ENCODE measurements at places on chromosomes 12 and 14. TPM values are rescaled to one million over a fixed set of nuclear protein-coding genes. Genes with fewer than 3 reads are reported as not detected.

TSHR gene
- total RNA-seq = not detected

DNA sequence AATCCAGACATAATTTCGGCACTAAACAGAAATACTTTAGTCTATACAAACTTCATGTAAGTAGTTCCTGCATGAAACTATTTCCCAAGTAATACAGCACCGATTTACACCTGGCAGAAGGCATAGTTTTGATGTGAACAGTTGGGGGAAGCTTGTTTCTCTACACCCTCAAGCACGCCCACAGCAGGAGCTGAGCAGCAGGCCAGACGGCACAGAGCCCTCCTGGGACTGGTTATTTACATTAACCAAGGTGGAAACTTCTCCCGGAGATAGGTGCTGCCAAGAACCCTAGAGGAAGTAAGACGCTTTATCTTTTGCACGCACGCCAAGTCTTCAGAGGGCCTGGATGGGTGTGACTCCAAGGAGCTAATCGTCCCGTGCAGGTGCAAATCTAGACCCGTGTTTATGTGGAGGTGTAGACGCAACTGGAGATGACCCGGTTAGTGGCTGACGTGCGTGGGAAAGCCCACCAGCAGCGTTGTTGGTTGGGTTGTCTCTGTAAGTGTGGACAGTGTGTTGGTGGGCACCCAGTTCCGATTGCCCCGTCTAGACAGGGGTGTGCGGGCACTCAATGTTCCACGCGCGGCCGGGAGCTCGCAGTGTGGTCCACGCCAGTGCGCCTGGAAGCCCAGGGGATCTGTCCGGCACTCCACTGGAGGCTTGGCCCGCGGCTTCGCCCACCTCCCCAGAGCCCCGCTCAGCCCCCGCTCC, 767 bp upstream of the TCP11L2 start:
- H3K36me3 ChIP-seq = no peaks in the 10 kb centered on the region
- peak; percentile 92 for DNase-seq
- H3K27ac ChIP-seq = peak overlapping the region; percentile 5
- H3K4me1 ChIP-seq = peaks cover 3% of the 10 kb centered on the region
- peak overlapping the region; percentile 83 for H3K4me3 ChIP-seq

FITM1 gene
- total RNA-seq = 0.82 TPM

DNA sequence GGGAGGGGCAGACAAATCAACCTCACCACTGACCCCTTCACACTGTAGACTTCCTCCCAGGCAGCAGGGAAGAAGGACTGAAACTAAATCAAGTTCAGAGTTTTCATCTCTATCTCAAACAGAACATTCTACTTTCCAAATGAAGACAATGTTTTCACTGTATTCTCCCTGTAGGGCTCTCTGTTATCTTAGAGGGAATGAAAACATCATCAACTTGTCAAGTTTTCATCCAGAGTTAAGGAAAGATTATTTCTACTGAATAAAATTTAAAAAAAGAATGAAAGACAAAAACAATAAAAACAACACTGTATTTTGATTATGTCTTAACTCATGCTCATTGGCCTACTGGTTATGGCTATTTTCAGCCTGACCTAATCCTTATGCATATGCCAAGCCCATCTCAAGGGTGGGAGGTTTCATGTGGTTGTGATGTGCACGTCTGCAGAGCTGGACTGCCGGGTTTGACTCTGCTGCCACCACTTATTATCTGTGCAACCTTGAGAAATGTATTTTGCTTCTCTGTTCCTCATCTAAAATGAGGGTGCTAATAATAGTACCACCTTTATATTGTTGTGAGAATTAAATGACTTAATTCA, 152.0 kb upstream of the AVPR1A start:
- no peak overlapping the region for H3K27ac ChIP-seq
- H3K4me3 ChIP-seq = no peak overlapping the region
- no peak for DNase-seq
- no peaks in the 10 kb centered on the region for H3K4me1 ChIP-seq

GRCh38 chr12:123945287-123946151, 27.1 kb downstream of the CCDC92 start:
- H3K4me1 ChIP-seq = no peaks in the 10 kb centered on the region
- H3K27me3 ChIP-seq = no peaks in the 10 kb centered on the region
- H3K36me3 ChIP-seq = peaks cover 44% of the 10 kb centered on the region
- DNase-seq = peak; percentile 48

GRCh38 chr12:15662303-15662980, 126.7 kb downstream of the EPS8 start:
- H3K4me1 ChIP-seq = no peaks in the 10 kb centered on the region

SLC35F4 gene
- total RNA-seq = not detected

KRT79 gene
- not detected for total RNA-seq

KRT73 gene
- not detected for total RNA-seq

GRCh38 chr12:57568838-57569237, 19.0 kb downstream of the KIF5A start:
- no peak overlapping the region for H3K4me3 ChIP-seq
- H3K4me1 ChIP-seq = no peaks in the 10 kb centered on the region
- H3K36me3 ChIP-seq = no peaks in the 10 kb centered on the region
- DNase-seq = no peak

- no peak for DNase-seq
- no peaks in the 10 kb centered on the region for H3K4me1 ChIP-seq
- peaks cover under 1% of the 10 kb centered on the region for H3K27me3 ChIP-seq
- H3K36me3 ChIP-seq = no peaks in the 10 kb centered on the region
These were observed 4.7 kb upstream of the ZNF384 start for GRCh38 chr12:6693832-6694355.

DNA sequence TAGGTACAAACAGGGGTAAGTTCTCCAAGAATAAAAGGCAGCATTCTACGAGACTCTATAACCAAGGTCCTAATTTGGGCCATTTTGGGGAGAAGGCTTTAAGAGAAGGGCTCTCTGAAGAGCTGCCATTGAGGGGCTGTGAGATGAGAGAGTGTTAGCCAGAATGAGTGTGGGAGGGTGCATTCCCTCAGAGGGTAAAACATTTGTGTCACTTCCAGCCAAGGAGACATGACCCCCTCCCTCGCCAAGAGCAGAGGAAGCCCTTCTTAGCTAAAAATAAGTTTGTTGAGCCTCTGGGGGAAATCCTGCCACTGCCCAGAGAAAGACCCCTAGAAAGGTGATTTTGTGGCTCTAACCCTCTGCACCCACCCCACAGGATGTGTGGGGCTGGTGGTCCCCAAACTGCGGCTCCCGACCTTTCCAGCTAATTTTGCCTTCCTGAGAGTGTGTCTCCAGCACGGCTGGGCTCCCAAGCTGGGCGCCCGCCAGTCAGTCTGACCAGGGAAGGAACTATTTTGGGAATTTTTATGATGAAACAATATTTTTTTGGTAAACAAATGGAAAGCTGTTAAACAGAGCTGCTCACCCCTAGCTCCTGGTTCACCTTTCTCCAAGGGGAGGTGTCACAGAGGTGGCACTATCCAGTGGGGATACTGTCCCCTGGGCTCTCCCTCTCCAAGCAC, 65.9 kb upstream of the JDP2 start:
- no peaks in the 10 kb centered on the region for H3K36me3 ChIP-seq
- no peak for DNase-seq
- peaks cover 77% of the 10 kb centered on the region for H3K27me3 ChIP-seq
- H3K27ac ChIP-seq = no peak overlapping the region
- no peaks in the 10 kb centered on the region for H3K4me1 ChIP-seq
- H3K4me3 ChIP-seq = no peak overlapping the region

- no peaks in the 10 kb centered on the region for H3K4me1 ChIP-seq
- H3K36me3 ChIP-seq = no peaks in the 10 kb centered on the region
- no peak overlapping the region for H3K4me3 ChIP-seq
- H3K27ac ChIP-seq = no peak overlapping the region
These were observed 10.5 kb upstream of the KRT73 start for GRCh38 chr12:52628841-52629240.

DNA sequence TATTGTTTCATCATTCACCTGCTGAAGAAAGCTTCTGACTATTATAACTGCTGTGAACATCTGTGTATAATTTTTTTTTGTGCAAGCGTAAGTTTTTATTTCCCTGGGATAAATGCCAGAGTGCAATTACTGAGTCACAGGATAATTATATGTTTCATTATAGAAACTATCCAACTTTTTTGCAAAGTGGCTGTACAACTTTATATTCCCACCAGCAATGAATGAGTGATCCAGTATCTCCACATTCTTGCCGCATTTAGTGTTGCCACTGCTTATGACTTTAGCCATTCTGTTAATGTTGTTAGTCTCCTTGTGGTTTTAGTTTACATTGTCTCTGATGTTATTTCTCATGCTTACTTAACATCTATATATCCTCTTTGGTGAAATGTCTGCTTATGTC, 88.1 kb upstream of the CCDC175 start:
- no peaks in the 10 kb centered on the region for H3K4me1 ChIP-seq
- no peaks in the 10 kb centered on the region for H3K27me3 ChIP-seq
- no peak overlapping the region for H3K27ac ChIP-seq
- DNase-seq = no peak
- no peak overlapping the region for H3K4me3 ChIP-seq

ESR2 gene
- 0.20 TPM for total RNA-seq

GRCh38 chr12:132886529-132887477, 602 bp downstream of the CHFR start:
- no peaks in the 10 kb centered on the region for H3K27me3 ChIP-seq
- H3K27ac ChIP-seq = no peak overlapping the region
- no peaks in the 10 kb centered on the region for H3K4me1 ChIP-seq

DNA sequence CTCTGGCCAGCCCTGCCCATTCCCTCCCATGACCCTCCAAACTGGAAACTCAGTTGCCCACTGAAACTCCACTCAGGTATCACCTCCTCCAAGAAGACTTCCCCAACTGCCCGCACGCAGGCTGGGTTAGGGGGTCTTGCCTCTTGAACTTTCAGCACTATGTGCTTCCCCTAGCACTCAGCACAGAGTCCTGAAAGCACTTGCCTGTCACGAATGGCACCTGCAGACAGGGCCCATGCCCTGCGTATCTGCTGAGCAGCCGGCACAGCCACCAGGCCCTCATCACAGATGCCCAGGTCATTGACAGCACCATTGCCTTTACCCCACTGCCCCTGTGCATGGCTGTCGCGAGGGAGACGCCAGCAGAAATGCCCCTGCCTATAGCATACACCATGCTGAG, 11.2 kb downstream of the CCDC88C start:
- H3K27ac ChIP-seq = no peak overlapping the region
- peaks cover 11% of the 10 kb centered on the region for H3K36me3 ChIP-seq
- H3K4me3 ChIP-seq = no peak overlapping the region
- no peaks in the 10 kb centered on the region for H3K27me3 ChIP-seq

DNA sequence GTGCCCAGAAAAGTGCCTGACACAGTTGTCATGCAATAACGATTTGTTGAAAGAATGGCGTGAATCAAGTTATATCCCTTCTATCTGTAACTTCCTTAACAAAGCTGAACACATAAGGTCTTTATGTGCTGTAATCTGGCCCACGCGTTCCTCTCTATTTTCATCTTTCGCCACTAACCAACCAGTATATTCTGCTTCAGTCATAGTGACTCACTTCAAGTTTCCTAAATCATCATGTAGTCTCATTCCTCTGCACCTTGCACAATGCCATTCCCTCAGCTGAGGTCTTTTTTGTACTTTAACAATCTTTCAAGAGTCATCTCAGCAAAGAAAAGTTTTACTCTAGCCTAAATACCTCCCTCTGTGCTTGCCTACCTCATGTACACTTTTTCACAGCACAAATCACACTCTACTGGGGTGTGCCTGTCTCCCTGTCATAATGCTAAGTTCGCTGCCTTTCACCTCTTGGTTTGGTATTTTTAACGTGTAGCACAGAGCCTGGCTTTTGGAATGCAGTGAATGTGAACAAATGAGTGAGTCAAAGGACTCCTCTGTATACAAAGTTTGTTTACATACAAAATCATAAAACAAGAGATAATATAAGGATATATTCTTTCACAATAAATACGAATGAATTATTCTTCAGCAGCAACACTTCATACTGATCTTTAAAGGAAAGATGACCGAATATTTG, 2.9 kb upstream of the CMAS start:
- H3K36me3 ChIP-seq = no peaks in the 10 kb centered on the region
- peaks cover 29% of the 10 kb centered on the region for H3K27me3 ChIP-seq
- DNase-seq = no peak
- H3K4me3 ChIP-seq = no peak overlapping the region
- no peak overlapping the region for H3K27ac ChIP-seq

TAS2R50 gene
- total RNA-seq = 1.1 TPM

FCF1 gene
- total RNA-seq = 71.3 TPM

- no peak overlapping the region for H3K4me3 ChIP-seq
- DNase-seq = peak; percentile 58
- H3K36me3 ChIP-seq = peaks cover 21% of the 10 kb centered on the region
- H3K27me3 ChIP-seq = no peaks in the 10 kb centered on the region
- H3K27ac ChIP-seq = no peak overlapping the region
These were observed 10.2 kb downstream of the SPRYD3 start for GRCh38 chr12:53068811-53069585.

DNA sequence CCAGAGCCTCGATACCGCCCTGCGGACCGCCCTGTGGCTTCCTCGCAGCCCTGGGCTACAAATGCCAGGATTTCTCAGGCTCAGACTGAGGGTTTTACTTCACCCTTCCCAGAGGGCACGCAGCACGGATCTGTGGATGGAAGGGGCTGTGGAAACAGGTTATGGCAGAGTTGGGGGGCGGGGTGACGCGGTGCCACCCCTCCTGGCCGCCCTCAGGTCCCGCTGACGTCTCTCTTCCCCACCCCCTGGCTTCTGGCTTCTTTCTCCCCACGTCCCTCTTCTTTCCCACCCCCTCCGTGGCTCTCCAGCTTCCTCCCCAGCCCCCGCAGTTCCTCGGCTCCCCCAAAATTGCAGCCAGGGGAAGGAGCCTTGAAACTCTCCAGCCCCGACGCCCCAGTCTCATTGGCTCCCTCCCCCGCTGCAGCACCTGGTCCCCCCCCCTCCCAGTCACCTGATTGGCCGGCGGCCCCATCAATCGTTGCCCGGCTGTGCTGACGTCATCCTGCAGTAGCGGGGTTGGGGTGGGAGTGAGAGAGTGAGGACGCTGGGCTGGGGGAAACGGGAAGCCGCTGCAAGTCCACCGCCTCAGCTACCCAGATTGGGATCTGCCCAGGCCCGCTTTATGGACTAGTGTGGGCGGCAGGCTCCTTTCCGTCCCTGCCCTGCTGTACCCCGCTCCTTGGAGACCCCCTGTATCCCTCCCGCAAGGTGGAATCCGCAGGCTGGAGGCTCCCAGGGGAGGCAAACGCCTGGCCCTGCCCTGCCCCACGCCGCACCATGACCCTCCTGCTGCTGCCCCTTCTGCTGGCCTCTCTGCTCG, at the start of gene CLSTN3:
CLSTN3 (plus strand) TSS at position 500 of the 820 bp plus-strand sequence; CDS start at position 778, 278 bp downstream.
- peak within 1 kb of the TSS; percentile 88 for H3K4me3 ChIP-seq
- H3K27me3 ChIP-seq = no peaks in the 10 kb centered on the region
- peaks cover 5% of the 10 kb centered on the region for H3K36me3 ChIP-seq
- peak within 1 kb of the TSS; percentile 22 for H3K27ac ChIP-seq
- peaks cover 14% of the 10 kb centered on the region for H3K4me1 ChIP-seq

TPPP2 gene
- 0.70 TPM for total RNA-seq

AEBP2 gene
- total RNA-seq = 68.4 TPM

DNA sequence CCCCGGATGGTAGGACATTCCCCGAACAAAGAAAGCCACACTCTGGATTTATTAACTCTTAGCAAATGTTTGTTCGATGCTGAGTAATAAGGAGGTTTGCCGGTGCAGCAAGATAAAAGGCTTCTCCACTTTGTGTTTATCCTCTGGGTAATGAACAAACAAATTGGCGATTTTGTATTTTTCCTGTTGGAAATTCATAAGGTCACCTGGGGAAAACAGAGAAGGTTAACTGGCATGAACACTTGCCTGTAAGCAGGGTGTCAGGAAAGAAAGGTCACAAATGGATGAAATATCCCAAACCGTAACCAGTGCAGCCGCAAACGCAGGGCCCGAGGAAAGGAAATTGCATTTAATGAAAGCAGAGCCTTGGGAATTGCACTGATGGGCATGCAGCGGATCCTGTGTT, 132.8 kb downstream of the RMST start:
- no peaks in the 10 kb centered on the region for H3K27me3 ChIP-seq
- H3K36me3 ChIP-seq = no peaks in the 10 kb centered on the region
- H3K27ac ChIP-seq = peak overlapping the region; percentile 65
- DNase-seq = no peak

GUCY2C gene
- total RNA-seq = 0.54 TPM

Measured in endodermal cell (in vitro differentiated cells).